ENCODE measurements at places on chromosomes 3 and 15.

DNA sequence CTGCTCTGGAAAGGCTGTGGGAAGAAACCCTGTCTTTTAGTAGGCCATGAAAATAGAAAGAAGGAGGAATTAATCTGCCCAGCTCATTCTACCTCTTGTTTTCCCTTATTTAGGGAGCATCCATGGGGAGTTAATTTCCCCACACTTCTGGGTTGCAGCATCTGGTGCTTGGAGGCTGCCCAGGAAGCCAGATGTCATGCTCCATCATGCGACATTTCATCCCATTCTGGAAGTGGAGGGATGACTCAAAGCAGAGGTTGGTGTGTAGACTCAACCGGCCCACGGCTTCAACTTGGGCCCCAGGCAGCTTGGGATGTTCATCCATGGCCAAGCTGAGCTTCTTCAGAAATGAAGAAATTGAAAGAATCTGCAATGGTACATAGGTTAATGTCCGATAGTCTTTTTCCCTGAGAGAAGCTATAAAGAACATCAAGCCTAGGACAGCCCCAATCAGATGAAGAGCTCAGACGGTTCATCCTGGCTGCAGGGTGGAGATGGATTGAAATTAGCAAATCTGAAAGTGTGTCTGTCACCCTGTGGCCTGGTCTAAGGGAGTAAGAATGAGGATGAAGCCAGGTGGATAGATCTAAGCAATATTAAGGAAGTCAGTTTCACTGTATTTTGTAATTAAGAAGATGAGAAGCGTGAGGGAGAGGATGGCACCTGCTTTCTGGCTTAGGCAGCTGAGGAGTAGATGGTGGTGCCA is 24.5 kb upstream of the PROK2 start:
- DNase-seq: no peak

GRCh38 chr3:117476572-117476971 is 767.0 kb downstream of the TUSC7 start:
- DNase-seq: no peak

DNA sequence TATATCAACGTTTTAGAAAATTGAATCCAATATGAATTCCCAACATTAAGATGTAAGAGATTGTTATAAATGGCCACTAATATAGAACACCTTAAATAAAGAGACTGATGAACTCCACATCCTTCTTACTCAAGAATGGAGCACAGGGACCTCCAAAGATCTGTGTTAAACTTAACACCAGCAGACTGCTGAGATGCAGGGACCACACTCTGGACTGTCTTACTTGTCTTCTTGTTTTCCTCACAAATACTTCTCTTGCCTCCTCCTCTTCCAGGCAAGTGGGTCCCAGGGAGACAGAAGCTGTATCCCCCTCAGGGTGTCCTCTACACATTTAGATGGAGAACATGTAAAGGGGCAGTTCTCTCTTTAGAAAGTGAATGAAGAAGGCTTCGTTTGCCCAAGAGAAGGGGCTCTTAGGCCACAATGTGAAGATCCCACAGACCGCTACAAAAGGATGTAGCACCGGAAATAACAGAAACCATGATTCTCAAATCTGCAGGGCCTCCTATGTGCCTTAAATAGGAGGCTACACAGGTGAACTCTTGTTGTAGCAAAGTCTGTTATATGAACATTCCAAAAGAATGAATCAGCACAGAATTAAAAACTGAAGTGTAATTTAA is 52.2 kb downstream of the SATB1 start:
- no peak for DNase-seq

DNA sequence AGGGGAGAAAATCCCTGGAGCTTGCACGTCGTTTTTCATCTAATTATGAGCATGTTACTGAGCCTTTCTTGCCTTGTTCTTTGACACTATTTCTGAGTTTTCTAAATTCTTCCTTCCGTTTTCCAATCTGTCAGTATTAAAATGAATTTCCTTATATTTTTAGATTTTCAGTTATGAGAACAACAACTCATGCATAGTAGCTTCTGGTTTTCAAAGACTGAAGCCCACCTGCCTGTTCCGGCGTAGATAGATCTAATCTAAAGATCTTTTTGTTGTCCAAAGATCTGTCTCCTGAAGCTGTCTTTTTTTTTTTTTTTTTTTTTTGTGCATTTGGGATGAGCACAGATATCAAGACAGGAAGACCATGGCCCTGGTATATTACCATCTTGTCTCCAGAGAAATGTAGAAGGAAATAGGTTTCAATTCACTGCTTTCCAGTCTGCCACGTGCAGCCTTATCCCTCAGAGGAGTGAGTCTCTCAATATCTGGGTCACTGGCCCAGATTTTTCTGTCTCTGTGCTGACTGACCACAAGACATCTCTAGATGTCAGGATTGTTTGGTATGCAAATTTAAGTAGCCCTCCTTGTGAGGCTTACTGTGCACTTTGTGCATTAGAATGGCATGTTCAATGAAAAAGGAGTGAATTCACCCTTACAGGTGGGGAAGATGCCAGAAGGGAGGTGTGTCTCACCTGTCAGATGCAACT is 222.3 kb upstream of the TMC3 start:
- DNase-seq: no peak

GRCh38 chr3:122679882-122680474 is 661 bp upstream of the PARP14 start:
- no peak for DNase-seq

GRCh38 chr15:81887912-81888311 is 157.9 kb downstream of the MEX3B start:
- no peak for DNase-seq

- no peak for DNase-seq
Observed at GRCh38 chr3:49601358-49602048, 47.2 kb downstream of the BSN start.

DNA sequence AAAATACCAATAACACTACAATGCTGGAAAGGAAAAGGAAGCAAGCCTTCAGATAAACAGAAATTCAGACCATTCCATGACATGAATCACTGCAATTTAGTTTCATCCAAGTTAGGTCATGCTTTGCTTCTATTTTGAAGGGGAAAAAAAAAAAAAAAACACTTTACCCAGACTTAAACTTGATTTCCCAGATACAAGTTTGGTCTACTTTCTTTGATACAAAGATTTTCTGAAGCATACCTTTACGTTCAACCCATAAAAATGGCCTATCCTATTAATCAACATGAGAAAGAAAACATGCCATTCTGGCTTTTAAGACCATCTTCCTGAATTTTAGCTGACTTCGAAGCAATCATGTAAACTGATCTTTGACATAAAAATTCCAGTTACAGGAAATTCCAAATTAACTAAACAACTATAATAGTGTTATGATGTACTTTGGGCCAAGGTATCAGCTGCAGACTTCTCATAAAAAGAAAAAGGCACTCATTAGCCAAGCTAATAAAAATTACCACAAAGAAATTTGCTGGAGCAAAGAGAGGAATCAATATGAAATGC is 12.6 kb downstream of the OSBPL10 start:
- no peak for DNase-seq

GRCh38 chr15:101013769-101014675 is 94.9 kb downstream of the LRRK1 start:
- no peak for DNase-seq

All from esophagus squamous epithelium (tissue), 5 donors.